ENCODE measurements at places on chromosomes 5 and 9.

DNA sequence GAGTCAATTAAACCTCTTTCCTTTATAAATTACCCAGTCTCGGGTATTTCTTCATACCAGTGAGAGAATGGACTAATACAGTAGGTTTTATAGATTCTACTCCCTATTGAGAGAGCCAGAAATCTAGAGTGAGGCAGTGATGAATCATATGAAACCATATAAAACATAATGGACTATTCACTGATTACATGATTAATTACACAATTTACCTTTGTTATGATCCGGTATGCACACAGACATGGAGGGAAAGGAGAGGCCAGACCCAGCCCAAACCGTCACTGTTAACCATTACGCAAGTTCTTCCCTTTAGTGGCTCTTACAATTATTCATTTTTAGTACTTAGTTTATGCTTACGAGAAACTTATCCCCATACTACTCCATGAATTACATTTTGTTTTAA lies 205.0 kb downstream of the DNAH5 start:
- no peak for DNase-seq

DNA sequence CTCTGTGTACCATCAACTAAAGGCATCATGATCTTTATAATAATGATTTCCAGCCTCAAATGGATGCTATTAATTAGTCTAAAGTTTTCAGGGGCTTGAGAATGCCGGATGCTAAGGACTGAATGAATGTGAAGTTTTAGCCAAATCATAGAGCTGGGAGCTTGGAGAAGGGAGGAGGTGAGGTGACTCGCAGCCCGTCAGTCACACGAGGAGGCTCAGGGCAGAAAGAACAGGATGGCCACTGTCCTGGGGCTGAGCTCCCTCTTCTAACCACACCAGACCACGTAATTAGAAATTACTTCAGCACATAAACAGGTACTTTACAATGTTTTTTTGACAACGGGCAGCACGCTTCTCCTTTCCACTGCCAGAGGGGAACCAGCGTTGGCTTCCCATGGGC lies 222.6 kb downstream of the NPR3 start:
- no peak for DNase-seq

DNA sequence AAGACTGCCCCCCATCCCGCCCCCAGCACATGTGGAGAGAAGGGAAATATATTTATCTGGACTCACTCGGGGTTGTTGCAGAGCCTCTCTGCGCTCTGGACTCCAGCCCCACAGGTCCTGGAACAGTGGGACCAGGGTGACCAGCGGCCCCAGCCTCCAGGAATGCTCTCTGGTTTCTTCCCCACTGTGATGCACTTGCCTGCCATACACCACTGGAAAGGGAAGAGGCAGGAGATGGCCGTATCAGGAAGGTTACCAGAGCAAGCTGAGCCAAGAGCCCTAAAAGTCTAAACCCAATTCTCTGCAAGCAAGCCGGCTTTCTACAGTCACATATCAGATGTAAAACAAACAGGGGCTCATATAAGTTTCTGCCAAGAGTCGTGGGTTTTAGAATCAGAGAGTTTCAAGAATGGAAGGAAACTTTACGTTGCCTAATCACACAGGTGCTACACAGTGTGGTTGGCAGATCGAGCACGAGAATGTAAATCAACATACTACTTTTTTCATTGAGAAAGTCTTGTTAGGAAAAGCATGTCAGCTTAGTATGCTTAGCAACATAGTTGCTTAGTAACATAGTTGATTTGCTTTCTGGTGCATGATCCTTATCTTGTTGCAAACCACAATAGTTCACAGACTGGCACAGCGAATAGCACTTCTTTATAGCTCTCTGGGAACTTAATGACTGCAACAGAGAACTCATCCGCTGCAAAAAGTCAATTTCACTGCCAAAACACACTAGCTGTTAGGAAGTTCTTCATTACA lies 201.2 kb downstream of the TARS1 start:
- no peak for DNase-seq

GRCh38 chr5:88172847-88173758 lies 95.5 kb downstream of the TMEM161B start:
- no peak for DNase-seq

GRCh38 chr5:143205883-143206195 lies 197.6 kb downstream of the NR3C1 start:
- no peak for DNase-seq

GRCh38 chr9:123225374-123225813 lies 43.0 kb downstream of the STRBP start:
- peak; percentile 6 for DNase-seq

DNA sequence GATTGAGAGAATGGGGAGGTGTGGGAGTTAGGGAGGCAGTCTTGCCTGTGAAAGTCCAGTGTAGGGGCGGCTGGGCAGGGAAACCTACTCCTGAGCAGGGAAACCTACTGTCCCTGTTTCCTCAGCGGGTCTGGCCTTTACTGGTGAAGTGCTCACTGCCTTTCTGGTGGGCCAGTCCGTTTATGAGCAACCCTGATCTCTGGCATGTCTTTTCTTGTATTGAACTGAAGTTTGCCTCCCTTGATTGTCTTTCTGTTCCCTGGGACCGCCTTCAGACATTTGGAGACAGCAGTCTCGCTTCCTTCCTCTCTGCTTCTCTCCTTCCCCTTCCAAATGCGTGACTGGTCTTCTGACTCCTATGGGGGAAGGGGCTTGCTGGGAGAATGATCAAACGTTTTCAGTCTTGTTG lies 2.9 kb downstream of the SNX18 start:
- no peak for DNase-seq

Data from T-helper 17 cell (primary cell).